Substantia nigra (tissue), 51 donors: ENCODE measurements at places on chromosomes 16 and 17.
A peak's percentile ranks its signal among the peaks of the same experiment; 100 is the strongest.

DNA sequence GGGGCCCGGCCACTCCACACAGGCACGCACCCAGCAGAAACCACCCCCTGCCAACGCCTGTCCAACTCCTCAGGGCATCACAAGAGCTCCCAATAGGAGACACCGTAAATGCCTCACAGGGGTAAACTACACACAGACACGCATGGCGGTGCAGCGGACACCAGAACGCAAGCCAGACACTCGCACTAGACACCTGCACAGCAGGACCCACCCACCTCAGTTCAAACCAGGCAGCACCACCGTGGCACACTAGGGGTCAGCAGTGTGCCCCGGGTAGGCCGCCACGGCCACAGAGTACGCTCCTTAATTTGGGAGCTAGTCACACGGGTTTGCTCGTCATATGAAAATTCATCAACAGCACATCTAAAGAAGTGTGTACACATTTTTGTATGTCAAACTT lies 3.4 kb downstream of the SLC38A10 start:
- DNase-seq: peak; percentile 16

GRCh38 chr17:80070375-80071115 lies 30.8 kb upstream of the GAA start:
- DNase-seq: no peak

GRCh38 chr17:58508341-58509067 lies 5.9 kb downstream of the MTMR4 start:
- no peak for DNase-seq

DNA sequence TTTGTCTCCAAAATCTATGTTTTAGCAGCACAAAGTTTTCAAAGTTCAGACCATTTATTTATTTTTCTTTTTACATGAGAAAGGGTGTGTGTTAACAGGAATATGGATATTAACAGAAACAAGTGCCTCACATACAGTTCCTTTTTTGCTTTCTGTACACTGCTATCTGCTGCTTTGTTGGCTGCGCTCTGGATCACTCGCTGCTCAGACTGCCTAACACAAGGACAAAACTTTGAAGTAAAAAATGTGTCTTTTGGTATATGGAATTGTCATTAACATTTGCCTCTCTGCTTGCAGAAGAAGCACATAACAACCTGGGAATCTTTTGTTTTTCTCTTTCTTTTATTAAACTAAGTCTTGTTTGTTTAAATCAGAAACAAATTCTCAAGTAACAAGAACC lies 262.8 kb downstream of the ZFHX3 start:
- DNase-seq: no peak

DNA sequence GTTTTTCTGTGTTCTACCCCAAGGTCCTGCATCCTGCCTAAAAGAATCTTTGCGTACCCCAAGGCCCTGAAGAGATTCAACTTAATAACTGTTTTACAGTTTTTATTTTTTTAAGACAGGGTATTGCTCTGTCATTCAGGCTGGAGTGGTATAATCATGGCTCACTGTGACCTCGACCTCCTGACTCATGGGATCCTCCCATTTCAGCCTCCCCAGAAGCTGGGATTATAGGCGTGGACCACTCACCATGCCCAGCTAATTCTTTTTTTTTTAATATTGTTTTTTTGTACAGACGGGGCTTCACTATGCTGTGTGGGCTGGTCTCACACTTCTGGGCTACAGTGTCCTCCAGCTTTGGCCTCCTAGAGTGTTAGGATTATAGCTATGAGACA lies 9.3 kb upstream of the FAAP100 start:
- no peak for DNase-seq

DNA sequence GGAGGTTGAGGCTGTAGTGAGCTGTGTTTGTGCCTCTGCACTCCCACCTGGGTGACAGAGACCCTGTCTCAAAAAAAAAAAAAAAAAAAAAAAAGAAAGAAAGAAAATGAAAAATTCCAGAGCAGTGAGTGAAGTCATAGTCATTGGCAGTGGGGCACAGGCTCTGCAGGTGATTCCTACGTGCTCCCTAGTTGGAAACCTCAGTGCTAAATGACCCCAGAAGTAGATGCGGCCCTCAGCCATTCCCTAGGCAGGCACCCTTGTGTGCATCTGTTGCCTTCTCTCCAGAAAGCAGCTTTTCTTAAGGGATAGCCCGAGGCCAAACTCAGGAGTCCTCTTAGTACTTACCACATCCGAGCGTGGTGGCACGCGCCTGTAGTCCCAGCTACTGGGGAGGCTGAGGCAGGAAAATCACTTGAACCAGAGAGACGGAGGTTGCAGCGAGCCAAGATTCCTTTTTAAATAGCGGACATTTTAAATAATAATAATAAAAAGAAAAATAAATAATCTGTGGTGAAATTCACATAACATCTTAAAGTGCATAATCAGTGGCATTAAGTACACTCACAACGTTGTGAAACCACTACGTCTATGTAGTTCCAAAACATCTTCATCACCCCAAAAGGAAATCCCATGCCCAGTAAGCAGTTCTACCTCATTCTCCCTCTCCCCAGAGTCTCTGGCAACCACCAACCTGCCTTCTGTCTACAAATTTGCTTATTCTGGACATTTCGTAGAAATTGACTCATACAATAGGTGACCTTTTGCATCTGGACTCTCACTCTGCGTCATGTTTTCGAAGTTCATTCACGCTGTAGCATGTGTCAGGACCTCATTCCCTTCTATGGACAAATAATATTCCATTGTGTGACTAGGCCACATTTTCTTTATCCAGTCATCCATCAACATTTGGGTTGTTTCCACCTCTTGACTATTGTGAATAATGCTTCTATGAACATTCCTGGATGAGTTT lies 12.5 kb upstream of the SPHK1 start:
- no peak for DNase-seq

DNA sequence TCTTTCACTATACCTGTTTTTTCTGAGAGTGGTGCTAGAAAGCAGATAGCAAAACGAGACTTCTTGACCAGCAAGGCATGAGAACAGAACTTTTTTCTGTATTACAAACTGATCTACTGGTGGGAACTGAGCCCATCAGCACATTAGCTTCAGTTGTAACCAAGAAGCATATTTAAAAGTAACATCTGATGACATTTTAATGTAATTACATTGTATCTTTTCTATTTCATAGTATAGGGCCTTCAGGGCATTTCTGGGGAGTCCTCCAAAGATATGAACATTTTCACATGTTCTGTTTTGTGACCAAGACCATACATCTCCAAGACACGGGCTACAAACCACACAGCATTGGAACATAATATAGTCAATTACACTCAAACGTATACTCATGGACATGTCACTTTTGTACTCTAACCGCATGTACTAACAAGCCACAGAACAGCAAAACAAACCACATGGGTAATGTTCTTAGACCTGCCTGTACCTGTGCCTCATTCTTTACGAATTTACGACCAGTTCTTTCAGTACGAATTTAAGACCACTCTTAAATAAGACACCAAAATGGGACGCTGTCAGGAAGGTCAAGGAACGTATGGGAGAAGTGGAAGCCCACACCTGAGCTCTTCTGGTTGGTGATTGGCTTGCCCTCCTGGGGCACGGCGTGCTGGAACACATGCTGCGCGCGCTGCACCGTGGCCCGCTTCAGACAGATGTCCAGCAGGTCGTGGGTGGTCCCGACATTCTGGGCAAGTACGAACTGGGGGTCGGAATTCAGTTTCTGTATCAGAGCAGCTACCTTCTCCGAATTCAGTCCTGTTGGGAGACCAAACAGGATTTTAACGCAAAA lies 825 bp downstream of the BLMH start:
- no peak for DNase-seq

GRCh38 chr16:57527027-57527426 lies 9.3 kb downstream of the CCDC102A start:
- DNase-seq: no peak

DNA sequence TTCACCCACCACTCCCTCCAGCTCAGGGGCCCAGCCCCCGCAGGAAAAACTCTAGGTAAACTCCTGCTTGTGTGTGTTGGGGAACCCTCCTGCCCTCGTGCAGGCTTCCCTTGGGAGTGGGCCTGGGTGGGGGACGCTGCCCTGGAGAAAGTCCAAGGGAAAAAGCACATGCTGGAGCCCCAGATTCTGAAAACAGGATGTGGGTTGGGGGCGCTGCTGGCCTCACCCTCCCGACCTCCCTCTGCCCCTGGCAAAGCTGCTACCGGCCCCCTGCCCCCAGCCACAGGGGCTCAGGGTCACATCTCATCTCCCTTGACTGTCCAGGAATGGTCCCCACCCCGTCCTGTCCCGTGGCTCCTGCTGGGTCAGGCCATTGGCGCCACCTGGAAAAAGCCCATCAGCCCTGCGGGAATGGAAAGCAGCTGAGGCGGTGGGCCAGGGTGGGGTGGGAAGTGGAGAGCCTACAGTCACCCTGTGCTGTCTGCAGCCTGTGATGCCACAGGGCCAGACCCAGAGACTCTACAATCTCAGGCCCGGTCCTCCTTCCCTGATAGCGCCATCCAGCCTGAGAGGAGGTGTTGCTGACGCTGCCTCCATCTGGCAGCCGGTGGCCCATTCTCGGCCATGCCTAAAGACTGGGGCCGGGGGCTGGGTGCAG lies 2.5 kb upstream of the GJD3 start:
- DNase-seq: no peak

DNA sequence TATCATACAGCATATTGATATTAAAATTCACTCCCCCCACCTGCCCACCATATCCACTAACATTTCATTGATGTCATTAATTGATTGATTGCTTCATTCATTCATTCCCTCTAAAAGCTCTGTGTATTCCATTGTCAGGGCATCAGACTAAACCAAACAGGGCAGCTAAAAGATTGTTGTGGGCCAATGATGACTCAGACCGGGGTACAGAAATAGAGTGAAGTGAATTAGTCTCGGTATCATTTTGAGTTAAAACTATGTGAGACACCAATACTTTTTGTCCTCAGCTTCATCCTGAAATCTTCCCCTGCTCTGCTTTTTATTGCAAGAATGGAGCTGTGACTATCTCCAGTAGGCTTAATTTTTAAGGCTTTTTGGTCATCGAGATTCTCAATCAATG lies 868.3 kb downstream of the CDH11 start:
- no peak for DNase-seq

- no peak for DNase-seq
Measured at GRCh38 chr16:76681296-76681695, 404.1 kb downstream of the CNTNAP4 start.

DNA sequence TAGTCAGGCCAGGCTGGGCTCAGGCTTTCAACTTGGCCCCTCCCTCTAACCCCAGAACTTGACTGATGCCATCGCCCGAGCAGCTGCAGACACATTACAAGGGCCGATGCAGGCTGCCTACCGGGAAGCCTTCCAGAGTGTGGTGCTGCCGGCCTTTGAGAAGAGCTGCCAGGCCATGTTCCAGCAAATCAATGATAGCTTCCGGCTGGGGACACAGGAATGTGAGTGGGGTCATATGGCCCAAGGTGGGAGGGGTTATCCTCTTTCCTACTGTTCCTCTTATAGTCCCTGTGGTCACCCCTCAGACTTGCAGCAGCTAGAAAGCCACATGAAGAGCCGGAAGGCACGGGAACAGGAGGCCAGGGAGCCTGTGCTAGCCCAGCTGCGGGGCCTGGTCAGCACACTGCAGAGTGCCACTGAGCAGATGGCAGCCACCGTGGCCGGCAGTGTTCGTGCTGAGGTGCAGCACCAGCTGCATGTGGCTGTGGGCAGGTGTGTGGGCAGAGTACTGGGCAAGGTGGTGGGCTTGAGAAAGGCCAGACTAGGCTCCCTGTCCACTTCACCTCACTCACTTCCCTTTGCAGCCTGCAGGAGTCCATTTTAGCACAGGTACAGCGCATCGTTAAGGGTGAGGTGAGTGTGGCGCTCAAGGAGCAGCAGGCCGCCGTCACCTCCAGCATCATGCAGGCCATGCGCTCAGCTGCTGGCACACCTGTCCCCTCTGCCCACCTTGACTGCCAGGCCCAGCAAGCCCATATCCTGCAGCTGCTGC lies 2.1 kb upstream of the NRN1L start:
- DNase-seq: peak; percentile 75

DNA sequence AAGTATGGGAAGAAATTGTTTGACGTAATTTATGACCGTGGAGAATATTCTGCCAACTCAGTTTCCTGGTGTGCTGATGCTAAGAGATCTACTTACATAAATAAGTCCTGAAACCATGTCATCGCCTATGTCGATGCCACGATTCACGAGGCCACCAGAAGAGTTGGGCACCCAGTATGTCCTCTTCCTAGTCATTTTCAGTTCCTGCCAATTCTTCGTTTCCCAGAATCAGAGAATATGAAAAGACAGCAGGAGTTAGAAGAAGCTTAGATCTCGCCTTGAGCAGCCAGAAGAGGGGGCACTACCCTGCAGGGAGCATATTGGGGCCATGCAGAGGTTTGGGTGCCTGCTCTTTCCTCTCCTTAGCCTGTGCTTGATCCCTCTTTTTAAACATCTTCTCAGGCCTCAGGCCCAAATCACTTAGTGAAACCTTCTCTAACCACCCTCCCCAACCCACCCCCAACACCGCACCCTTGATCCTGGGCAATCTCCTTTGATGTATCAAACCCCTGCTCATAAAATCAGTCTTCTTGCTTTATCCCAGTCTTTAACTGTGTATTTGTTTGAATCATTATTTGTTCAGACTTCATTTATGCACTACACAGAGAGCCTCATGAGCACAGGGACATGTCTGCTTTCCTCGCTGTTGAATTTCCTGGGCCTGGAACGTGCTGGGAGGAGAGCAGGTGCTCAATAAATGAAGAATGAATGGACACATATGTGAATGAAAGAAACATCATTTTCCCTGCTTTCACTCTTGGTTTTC lies 12.2 kb upstream of the LONP2 start:
- peak; percentile 16 for DNase-seq

- DNase-seq: no peak
Measured at GRCh38 chr17:27743281-27743885, 56.9 kb downstream of the NOS2 start.

- DNase-seq: no peak
Measured at GRCh38 chr17:74738051-74738996, 1.3 kb downstream of the RAB37 start.

DNA sequence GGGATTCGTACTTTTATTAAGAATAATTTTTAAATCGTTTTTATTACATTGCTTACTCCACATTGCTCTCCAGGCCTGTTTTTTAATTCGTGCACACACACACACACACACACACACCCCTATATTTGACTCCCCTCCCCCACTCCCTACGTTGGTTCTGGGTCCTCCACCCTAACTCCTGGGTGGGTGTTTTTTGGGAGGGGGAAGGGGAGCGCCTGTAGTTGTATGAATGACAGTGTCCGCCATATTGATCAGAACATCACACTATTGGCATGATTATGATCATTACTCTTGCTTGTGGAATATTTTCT lies 1.3 kb downstream of the GNAO1 start:
- no peak for DNase-seq

DNA sequence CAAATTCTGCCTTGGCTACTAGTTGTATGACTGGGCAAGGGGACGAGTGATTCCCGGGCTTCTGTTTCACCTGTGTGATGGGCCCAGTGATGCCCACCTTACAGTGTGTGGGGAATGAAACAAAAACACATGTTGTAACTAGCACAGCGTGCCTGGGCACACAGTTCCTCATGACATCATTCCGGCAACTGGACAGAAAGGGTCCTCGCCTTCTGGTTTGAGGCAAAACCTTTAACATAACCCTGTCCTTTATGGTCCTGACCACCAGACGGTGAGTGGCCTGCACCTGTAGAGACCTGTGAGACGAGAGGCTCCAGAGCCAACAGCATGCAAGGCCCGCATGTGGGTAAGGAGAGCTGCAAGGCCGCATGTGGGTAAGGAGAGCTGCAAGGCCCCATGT lies 7.7 kb upstream of the SLC38A8 start:
- no peak for DNase-seq

- DNase-seq: no peak
Measured at GRCh38 chr17:3963237-3964201, 718 bp downstream of the ATP2A3 start.
